ENCODE measurements at places on chromosomes 5 and 9.

GRCh38 chr5:153480401-153480800 is 10.1 kb upstream of the GRIA1 start:
- no peak for DNase-seq

DNA sequence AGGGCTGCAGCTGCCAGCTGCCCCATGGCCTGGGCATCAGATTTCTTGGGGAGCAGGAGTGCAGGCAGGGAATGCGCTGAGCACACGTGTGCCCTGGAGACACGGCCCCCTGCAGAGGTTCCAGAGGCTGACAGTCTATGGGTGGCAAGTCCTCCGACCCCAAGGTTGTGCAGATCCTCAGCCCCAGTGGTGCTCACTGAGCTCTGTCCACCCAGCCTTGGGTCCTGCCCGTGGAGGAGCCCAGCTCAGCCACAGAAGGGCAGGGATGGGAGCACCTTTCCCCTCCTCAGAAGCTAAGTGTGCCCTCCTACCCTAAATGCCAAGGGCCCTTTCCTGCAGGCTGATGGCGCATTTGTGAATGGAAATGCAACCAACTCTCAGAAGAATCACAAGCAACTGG is 341.0 kb downstream of the IRX2 start:
- DNase-seq = no peak

DNA sequence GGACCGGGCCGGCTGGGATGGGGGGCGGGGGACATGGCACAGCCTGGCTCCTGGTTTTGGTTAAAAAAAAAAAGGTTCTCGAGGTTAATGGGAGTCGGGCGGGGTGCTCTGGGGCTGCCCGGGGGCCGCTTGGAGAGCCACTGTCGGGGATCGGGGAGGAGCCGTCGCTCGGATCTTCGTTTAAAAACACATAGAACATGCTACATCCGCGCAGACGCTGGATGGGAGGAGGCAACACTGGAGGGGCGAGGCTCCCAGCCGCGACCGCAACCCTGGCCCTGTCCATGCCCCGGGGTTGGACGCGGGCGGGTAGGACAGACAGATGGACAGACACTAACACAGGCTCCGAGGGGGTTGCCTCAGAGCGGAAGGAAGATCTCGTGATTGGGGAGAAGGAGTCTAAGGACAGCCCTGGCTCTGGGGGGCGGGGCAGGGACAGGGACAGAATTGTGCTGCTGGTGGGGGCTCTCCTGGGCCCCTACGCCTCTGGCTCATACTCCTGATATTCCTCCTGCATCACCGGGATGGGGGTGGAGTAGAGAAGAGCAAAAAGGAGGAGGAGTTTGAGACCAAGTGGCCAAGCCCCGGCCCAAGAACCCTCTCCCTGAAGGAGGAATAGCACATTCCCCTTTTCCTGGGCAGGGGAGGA is 9.9 kb downstream of the SNCB start:
- DNase-seq = no peak

DNA sequence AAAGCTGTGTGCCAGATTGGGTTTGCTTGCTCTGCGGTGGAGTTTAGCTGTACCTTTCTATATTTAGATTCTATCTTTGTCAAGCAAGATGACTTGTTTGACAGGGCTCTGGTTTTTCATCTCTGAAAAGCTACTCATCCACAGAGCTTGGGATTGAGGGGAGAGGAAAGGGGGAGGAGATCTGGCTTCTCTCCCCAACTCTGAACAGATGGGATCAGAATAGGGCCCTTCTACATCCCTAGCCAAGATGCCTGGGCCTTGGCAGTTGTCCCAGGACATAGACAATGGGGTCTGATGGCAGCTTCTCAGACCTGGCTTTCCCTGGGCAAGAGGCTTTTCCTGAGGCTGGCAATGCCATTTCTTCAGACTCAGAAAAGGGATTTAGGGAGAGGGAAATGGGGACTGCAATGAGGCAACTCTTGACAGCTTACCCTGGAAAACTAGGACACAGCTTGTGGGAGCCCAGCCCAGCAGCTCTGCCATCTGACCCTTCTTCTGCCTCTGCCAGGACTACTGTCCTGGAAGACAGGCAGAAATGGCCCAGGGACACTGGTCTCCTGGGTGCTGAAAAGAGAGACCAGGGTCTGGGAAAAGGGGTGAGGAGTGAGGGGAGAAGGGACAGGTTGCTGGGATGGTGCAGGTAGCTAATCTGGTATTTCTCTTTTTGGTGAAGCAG is 50.2 kb upstream of the ASTN2 start:
- DNase-seq = no peak

DNA sequence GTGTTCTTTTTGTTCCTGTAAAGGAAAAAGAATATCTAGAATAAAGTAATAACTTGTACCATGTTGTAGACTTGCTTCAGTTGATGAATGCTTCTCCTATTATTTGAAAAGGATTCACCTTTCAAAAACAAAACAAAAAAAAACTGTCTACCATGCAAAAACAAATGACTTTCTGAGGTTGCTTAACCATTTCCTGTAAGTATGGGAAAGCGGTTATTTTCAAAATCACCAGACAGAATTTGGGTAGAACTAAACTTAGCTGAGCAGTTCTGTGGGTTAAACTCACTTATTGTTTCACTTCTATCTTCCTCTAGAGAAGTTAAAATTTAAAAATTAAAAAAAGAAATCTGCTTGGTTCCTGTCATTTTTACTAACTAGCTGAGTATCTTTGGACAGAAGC is 25.2 kb downstream of the LNPEP start:
- no peak for DNase-seq

GRCh38 chr9:107793541-107793940 is 304.0 kb upstream of the KLF4 start:
- DNase-seq = no peak

- no peak for DNase-seq
Measured at GRCh38 chr9:134647359-134648080, 5.9 kb downstream of the COL5A1 start.

- no peak for DNase-seq
Measured at GRCh38 chr9:68648164-68648563, 56.9 kb upstream of the PIP5K1B start.

DNA sequence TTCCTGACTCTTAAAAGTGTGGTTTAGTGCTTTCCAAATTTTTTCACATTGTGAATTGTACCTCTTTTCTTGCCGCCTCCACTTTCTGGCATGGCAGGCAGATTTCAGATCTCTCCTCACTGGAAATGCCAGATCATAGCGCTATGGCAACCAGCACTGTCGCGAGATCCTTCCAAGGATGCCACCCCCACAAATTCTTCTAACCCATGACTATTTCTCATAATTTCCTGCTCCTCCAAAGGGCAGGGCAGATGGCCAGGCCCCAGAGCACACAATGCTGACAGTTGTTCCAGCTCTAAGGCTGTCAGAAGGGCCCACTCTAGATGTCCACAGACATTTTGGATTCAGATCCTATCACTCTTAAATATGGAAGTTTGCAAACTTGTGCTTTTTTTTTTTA is 446.2 kb upstream of the RIOK2 start:
- no peak for DNase-seq

DNA sequence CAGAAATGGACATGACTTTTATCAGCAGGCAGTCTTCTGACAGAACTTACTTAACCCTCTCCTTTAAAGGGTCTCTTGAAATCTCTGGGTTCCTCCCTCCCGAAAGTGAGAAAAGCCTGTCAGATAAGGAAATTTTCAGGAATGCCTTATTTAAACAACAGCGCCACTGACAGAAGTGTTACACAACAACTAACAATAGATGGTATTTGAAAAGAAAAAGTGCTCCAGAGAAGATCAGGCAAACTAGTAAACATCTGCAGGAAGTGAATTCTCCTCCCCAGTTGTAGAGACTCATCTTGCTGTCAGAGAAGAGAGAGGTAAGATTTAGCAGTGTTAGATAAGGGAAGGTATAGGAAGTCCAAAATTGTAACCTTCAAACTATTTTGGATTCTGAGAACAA is 107.2 kb upstream of the NFIL3 start:
- DNase-seq = no peak

DNA sequence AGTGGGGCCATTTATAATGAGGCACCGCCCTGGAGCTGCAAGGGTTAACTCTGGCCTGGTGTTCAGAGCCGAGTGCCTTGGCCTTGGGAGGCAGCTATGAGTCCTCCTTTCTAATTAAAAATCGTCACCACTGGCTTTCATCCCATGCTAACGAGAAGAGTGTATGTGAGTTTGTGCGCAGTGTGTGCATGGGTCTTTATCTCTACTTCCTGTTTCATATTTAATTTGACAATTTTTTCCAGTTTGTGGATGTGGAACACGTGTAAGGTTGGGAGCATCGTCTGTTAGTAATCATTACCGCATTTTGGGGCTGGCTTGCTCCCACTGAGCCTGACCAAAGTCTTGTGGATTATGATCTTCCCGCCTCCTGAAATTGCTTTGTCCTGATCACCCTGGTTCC is 76.4 kb downstream of the NDFIP1 start:
- no peak for DNase-seq

- DNase-seq = no peak
Measured at GRCh38 chr5:125338440-125339174, 592.2 kb upstream of the ZNF608 start.

- DNase-seq = no peak
Measured at GRCh38 chr9:117160254-117160653, 254.6 kb downstream of the ASTN2 start.

GRCh38 chr5:172133359-172134029 is 54.5 kb downstream of the STK10 start:
- peak; percentile 68 for DNase-seq

- peak; percentile 64 for DNase-seq
Measured at GRCh38 chr5:126600631-126601511, at the start of gene PHAX. Gene PHAX (plus strand): TSS chr5:126600947. CDS start chr5:126600963, 16 bp downstream.

GRCh38 chr9:88198341-88198807 is 60.1 kb upstream of the SPATA31C2 start:
- no peak for DNase-seq
